NCI-H2029 treated with DMSO at 0.1 percent for 48 hours (cell line): ENCODE measurements at places on chromosomes 1 and 21.

DNA sequence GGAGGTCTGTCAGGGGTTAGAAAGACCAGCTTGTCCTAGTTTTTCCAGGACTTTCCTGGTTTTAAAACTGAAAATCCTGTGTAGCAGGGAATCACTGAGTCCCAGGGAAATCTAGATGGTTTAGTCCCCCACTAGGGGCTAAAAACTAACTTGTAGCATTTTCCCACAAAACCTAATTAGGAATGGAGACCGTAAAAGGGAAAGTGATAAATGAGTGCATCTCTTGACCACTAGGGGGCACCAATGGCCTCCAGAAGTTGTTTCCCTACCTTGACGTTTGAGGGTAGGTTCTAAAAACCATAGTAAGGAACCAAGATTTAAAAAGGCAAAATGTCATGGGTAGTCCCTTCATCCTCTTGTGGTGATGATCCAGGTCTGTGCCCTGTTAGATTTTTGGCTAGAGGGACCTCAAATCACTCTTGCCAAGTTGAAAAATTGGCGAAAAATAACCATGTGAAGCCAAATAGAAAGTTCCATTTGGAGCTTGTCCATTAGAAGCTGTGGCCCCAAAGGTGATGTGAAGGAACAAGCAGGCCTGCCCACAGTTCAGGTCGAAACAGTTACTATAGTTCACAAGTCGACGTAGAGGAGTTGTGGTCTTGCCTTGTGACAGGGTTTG is 24.5 kb downstream of the CLIC6 start:
- DNase-seq = peak; percentile 85

- DNase-seq = no peak
Measured at GRCh38 chr1:28091043-28091781, 2.8 kb upstream of the EYA3 start.

GRCh38 chr21:29657240-29657989 is 282.4 kb downstream of the GRIK1 start:
- no peak for DNase-seq

GRCh38 chr1:2248854-2249558 is 20.9 kb downstream of the SKI start:
- no peak for DNase-seq

DNA sequence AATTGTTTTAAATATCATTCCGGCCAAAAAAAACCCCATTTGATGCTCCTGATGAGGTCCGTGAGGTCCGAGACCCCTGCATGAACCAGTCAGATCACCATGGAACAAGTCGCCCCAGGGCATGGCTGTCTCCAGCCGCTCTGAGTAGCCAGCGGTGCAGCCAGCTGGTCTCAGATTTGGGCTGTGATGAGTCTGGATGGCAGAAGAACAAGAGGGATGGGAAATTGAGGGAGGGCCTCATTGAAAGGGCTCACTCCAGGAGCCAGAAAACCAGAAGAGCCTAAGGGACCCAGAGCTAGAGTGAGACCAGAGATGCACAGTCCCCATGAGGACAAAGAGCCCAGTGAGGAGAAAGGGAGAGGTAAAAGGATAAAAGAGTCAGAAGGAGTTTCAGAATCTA is 174.0 kb downstream of the TOMM20 start:
- DNase-seq = no peak

- DNase-seq = no peak
Measured at GRCh38 chr21:45554477-45555175, 12.4 kb upstream of the SLC19A1 start.

DNA sequence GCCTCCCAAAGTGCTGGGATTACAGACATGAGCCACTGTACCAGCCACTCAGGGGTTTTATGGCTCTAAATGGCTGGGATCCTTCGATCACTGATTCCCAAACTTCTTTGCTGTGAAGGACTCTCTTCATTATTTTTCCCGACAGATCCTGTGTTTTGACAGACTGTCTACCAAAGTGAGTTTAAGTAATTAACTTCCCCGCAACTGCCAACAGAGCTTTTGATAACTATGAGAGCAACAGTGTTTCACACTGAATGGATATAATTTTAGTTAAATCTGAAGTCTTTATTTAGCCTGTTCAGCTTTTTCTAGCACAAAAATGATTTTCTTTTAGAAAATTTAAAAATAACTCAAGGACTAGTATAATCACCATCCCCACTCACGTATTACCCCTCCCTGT is 12.6 kb upstream of the RABIF start:
- DNase-seq = no peak

DNA sequence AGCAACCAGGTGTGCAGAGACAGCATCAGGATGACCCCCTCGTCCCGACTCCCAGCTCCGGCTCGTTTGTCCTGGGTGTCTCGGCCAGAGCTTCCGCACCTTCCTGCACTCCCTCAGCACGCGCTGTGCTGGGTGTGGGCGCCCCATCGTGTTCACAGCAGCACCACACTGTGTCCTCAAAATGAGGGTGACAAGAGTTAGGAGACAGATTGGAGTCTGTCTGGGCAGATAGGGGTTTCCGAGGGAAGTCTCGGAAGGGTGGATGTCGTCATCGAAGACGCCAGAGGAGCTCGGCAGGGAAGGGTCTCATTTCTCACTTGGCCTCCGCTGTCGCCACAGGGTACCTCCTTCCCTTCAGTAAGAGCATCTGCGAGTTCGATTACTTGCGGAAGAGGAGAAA is 4.1 kb downstream of the CCDC27 start:
- no peak for DNase-seq

GRCh38 chr1:30085811-30086770 is 637.3 kb downstream of the MATN1 start:
- no peak for DNase-seq

DNA sequence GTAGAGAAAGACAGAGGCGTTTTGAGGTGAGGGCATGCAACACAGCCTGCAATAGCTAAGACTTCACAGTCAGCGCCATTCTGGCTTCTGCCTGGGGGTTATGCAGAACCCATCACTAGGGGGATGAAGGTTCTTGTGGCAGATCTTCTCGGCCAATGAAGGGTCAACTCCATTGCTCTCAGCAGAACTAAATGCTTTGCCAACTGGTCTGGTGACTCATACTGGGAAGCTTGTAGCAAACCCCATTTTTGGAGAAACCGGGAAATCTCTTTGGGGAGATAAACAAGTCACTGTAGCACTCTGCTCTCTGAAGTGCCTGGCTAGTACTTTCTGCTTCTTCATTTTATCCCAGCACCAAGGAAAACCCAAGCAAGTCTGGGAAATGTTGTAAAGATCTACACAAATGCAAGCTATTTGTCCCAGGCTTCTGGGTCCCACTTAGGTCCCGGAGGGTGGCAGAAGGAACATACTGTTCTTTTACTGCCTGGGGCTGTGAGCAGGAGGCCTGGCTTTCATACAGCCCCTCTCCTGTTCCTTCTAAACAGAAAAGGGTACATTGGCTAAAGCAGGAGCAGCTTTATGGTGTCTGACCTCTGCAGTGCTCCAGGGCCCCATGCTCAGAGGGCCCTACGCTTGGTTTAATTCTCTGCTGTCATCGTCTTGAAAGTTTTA is 28.8 kb downstream of the SHISA4 start:
- no peak for DNase-seq

- DNase-seq = no peak
Measured at GRCh38 chr1:169106921-169107602, 572 bp downstream of the ATP1B1 start.

- DNase-seq = no peak
Measured at GRCh38 chr1:1625824-1626206, 6.2 kb upstream of the MMP23B start.

GRCh38 chr21:28892199-28893111 is 100.2 kb downstream of the LTN1 start:
- no peak for DNase-seq

- DNase-seq = no peak
Measured at GRCh38 chr1:100585786-100586185, 47.8 kb downstream of the GPR88 start.

- no peak for DNase-seq
Measured at GRCh38 chr1:38505944-38506343, 353.6 kb downstream of the RRAGC start.

DNA sequence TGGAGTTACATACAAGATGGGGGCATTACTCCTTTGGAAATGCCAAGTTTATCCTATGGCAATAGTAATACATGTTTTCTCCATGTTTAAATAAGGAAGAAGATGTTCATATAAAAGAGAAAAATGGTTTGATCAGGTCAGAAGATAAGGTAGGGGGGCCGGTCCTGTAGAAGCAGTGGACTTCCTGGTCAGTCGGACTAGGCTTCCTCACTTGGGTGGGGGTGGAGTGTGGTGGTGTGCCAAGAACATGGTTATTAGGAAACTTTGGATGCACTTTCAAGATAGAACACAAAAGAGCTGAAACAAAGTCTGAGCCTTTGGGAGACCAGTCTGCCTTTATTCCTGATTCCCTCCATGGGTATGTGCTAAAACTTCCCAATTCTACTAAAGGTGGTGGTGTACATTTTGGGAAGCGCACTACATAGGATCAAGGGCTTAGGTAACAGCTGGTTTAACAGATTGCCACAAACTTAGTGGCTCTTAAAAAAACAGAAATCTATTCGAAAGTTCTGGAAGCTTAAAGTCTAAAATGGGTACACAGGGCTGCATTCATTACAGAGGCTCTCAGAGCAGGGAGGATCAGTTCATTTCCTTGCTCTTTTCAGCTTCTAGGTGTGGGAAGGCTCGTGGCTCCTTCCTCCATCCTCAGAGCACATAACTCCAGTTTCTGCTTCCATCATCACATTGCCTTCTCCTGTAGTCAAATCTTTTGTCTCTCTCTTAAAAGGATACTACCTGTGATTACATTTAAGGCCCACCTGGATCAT is 64.6 kb downstream of the KDM1A start:
- DNase-seq = no peak

DNA sequence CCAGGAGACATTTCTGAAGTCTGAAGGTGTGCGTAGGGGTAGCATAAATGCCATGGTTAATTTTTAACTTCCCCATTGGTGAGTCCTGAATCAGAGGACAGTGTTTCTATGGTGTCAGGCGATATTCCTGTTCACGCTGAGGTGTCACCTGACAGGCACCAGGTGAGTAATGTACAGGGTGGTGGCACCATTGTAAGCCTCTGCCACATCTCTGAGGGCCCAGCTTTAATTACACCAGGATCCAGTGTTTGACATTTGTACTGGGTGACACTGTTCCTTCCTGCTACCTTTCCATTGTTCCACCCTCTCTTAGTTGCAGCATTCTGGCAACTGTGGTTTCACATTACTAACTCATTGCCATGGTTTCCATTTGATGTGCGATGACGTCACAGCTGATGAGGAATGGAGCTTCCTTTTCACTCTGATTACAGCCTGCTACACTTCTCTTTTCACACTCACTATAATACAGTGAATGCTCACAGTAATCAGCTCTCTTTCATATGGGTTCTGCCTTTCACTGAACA is 40.6 kb upstream of the MARK1 start:
- DNase-seq = peak; percentile 84

DNA sequence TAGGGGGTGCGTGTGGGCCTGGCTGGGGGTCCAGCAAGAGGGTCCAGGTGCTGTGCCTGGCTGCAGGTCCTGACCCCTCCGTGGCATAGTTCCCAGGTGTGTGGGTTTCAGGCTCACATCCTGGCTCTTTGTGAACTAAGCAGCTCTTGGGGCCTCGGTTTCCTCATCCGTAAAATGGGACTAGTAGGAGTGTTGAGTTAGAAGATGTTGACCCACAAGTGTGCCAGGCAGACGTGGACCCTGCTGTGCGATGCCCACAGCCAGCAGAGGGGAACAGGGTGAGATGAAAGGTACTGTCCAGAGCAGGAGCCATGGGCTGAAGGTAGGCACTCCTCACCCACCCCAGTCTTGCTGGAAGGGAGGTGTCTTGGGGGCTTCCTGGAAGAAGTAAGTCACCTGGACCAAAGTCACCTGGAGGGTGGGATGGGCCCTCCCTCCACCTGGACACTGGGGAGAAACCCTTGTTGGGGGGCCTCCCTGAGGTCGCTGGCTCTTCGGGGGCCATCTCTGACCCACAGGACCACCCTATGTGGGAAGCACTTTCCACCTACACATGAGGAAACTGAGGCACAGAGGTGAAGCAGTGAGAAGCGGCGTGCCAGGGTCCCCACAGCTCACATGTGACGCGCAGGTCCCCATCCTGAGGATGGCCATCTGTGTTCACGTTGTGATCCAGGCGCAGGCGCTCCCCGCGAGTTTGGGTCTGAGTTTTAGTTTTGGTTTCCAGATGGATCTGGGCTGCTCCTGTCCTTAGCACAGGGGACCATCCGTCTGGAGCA is 1.4 kb downstream of the ARHGEF16 start:
- no peak for DNase-seq

- DNase-seq = no peak
Measured at GRCh38 chr1:73887412-73887811, 310.6 kb downstream of the LRRIQ3 start.

DNA sequence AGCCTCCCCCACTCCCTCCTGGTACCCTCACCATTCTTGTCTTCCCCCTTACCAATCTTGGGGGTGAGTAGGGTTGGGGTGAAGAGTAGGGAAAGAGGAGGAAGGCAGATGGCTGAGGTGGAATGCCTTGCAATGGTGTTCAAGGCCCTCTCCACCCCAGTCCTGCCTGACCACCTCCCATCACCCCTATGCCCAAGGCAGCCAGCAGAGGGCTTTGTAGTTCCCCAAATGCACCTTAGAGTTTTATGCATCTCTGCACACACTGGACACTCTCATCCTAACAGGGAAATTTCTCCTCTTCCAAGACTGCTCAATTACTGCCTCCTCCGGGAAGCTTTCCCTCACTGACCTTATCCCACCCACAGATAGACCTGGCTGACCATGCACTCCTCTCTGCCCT is 15.4 kb downstream of the KIF17 start:
- no peak for DNase-seq

DNA sequence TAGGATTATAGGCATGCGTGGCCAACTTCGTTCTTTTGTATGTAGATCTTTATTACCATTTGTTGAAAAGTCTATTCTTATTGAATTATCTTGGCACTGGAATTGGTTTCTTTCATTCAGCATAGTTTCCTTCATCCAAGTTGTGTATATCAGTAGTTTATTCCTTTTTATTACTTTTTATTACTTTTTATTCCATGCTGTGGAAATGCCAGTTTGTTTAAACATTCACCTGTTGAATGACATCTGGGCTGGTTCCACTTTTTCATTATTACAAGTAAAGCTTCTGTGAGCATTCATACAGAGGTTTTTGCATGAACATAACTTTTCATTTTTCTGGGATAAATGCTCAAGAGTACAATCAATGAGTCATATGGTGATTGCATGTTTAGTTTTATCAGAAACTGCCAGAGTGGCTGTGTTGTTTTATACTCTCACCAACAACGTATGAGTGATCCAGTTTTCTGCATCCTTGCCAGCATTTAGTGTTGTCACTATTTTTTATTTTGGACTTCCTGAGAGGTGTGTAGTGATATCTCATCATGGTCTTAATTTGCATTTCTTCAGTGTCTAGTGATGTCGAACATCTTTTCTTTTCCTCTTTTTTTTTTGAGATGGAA is 28.6 kb downstream of the PTPRU start:
- DNase-seq = no peak

DNA sequence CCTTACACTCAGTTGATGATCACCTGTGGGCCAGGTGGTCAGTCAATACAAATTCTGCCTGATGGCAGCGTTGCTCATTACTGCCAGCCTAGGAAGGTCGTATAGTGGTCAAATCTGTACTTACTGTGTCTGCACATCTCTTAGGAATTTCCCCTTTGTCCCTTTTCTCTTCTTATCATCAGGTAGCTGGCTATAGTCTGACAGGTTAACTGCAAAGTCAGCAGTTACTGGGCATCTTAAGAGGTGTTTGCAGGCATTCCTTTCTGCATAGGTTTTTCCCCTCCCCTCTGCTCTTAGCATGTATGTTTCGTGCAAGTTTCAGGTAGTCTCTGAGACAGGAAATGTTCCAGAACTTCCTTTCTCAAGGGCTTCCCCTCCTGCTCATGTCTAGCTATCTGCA is 298.7 kb downstream of the LRRIQ3 start:
- DNase-seq = no peak

- DNase-seq = no peak
Measured at GRCh38 chr1:170407138-170407537, 124.8 kb upstream of the GORAB start.

GRCh38 chr21:33299181-33299752 is 25.5 kb upstream of the IFNAR1 start:
- DNase-seq = no peak
